ENCODE measurements at places on chromosomes 12 and 14.

DNA sequence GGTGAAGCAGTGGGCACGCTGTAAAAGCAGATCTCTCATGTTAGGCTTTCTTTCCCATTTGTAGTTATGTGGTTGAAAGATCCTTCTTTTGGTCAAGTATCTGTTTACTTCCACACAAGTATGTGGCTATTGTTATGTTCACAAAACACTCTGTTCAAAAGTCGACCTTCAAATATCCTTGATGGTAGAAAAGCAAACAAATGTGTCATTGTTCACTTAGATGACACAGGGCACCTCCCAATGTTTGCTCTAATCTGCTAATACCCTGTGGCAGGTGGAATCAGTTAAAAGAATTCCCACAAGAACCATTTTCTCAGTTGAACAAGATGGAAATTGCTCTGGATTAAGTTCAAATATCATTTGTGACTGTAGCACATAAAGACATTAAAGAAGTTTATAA is 43.6 kb upstream of the NAA30 start:
- DNase-seq = no peak

DNA sequence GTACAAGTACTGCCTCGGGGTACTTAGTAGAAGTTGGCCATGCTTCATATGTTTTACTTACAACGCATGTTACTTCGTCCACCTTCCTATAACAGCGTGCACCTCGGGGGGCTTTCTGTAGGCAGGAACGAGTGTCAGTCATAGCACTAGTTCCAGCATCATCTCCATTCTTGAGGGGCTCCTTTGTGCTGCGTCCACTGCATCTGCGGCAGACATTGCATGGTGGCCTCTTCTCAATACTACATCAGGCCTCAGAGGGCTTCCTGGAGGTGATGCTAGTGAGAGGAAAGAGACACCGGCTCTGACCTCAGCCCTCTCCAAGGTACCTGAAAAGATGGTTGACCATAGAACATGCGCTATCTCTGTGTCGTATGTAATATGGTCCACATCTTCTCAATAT is 121.2 kb upstream of the RTL1 start:
- no peak for DNase-seq

GRCh38 chr14:19878029-19878642 is 3.2 kb downstream of the OR4K2 start:
- no peak for DNase-seq

DNA sequence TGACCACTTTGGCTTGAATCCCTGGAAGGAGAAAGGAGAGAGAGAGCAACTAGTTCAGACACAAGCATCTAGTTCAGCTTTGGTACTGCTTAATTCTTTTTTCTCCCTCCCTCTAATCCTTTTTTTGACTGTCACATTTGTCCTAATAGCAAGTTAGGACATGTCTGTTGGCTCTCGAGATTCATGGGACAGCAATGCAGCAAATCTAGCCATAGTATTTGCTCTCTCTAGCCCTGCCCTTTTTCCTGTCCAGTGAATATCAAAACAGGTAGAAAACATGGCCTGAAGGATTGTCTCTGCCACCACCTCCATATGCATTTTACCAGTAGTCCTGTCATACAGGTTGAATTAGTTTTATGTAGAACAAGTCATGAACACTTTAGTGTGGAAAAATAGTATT is 116.4 kb downstream of the PTPRB start:
- DNase-seq = no peak

GRCh38 chr12:25872137-25872536 is 86.3 kb upstream of the RASSF8 start:
- DNase-seq = no peak

DNA sequence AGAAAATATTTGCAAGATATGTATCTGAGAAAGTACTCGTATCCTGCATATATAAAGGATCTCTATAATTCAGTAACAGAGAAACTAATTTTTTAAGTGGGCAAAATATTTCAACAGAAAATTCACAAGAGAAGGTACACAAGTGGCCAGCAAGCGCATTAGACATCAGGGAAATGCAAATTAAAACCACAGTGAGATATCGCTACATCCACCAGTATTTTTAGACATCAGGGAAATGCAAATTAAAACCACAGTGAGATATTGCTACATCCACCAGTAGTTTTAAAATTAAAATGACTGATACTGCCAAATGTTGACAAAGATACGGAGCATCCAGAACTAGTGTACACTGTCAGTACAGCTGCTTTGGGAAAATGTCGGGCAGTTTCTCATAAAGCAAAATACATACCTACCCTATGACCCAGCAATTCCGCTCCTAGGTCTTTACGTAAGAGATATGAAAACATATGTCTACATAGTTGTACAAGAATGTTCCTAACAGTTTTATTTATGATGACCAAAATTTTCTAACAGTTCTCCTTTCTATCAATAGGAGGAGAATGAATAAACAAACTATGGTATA is 2.8 kb upstream of the KCNK13 start:
- no peak for DNase-seq

- no peak for DNase-seq
Measured at GRCh38 chr14:30656190-30656632, 34.1 kb downstream of the SCFD1 start.

DNA sequence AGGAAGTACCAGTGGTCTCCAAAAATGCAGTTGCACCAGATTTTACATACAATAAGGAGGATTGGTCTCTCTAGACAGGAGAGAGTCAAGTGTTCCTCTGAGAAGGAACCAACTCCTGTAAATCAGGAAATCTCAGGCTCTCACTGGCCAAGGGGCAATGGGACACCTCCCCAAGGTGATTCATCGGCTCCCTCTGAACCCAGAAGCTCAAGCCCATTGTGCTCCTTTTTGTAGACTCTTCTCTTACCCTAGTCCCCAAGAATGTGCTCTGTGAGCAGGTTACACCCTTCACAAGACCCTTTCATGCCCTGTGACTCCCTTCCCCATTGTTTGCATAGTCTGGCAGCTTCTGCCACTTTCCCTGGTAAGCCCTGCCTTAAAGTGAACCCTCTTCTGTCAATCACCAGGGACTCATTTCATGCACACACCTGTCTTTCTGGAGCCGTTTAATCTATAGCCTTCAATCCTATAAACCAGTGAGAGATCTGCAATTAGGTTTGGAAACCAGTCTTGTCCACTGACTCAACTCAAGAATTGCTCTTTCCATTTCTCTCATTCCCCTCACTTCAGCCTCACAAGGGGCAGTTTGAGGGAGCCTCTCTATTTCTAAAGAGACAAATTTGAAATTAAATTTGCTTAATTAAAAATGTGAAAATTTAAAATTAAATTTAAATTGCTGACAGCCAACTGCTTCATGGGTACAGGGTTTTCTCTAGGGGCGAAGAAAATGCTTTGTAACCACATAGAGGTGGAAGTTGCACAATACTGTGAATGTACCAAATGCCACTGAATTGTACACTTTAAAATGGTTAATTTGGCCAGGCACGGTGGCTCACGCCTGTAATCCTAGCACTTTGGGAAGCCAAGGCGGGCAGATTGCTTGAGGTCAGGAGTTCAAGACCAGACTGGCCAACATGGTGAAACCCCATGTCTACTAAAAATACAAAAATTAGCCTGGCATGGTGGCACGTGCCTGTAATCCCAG is 38.3 kb upstream of the LTA4H start:
- DNase-seq = peak; percentile 86

- DNase-seq = no peak
Measured at GRCh38 chr12:58871556-58871955, 48.7 kb downstream of the LRIG3 start.

All from PC-9 (cell line).